ENCODE measurements at places on chromosomes 6 and 20.

DNA sequence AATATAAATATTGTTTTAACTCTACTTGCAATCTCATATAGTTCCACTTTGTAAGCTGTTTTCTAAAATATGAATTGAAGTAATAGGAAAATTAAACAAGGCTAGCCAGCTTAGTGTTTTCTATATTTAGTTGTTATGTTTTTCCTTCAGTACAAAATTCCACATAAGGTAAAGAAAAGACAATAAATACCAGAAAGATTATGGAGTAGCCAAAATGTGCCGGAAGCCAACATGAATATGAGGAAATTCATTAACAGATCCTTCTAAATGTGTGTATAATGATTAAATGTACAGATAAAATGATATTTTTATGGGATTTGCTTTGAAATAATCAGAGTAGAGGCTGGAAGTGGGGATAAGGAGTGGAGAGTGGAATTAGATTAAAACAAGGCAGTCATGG lies 52.5 kb upstream of the COL21A1 start:
- DNase-seq = no peak

- DNase-seq = no peak
Measured at GRCh38 chr20:49964964-49965780, 17.6 kb upstream of the SNAI1 start.

DNA sequence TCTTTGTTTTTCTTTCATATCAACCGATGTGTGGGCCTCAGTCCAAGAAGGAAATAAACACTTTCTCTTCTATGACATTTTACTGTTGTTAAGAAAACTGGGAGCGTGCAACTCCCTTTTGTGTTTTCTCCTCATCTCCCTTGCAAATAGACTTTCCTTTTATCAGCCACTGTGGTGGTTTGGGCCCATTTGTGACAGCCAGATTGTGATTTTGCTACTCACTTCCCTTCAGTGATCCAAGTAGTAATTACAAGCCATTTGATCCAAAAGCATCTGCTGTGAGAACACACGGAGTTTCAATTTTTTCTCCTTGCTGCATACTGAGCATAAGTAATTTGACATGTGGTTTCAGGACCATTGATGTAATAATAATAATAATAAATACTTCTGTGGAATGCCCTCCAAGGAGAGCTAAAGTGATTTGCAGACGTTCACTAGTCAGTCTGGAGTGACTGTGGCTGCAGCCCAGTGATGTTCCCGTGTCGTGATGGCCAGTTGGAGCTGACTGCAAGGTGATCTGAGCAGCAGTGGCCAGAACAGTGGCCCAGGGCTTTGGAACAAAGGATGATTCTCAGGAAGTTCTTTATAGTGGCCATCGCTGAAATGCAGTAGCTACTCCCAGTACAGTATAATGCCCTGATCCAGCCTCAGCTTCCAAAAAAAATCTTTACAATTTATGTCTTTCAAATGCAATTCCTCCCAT lies 91.9 kb upstream of the CLDN20 start:
- no peak for DNase-seq

DNA sequence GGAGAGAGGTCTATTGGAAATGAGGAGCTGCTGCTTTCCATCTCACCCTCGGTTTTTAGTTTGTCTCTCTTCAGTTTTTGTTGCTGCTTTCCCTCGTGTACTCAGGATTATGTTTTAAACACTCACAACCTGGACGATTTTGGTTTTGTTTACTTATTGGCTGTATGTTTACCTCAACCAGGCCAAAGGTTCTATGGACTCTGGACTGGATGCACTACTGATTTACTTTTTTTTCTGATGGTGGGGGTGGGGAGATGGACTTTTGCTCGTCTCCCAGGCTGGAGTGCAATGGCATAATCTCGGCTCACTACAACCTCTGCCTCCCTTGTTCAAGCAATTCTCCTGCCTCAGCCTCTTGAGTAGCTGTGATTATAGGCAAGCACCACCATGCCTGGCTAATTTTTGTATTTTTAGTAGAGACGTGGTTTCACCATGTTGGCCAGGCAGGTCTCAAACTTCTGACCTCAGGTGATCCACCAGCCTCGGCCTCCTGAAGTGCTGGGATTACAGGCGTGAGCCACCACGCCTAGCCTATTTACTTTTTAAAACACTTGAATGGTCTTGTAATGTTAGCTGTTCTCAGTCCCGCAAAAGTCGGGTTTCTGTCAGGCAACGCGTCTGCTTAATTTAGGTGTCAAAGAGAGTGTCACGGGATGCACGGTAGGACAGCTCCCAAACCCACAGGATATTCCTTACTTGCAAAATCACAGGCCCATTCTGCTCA lies 148.2 kb upstream of the RIPOR2 start:
- DNase-seq = no peak

- no peak for DNase-seq
Measured at GRCh38 chr20:15451241-15451640, 1113.8 kb upstream of the FLRT3 start.

- DNase-seq = no peak
Measured at GRCh38 chr6:165854061-165854862, 191.2 kb upstream of the PDE10A start.

- DNase-seq = peak; percentile 17
Measured at GRCh38 chr6:24547243-24547642, 52.5 kb downstream of the ALDH5A1 start.

Measured in bone marrow (tissue), 2 donors.